GM20000 (cell line): ENCODE measurements at places on chromosomes 6 and 20.
A peak's percentile ranks its signal among the peaks of the same experiment; 100 is the strongest.

DNA sequence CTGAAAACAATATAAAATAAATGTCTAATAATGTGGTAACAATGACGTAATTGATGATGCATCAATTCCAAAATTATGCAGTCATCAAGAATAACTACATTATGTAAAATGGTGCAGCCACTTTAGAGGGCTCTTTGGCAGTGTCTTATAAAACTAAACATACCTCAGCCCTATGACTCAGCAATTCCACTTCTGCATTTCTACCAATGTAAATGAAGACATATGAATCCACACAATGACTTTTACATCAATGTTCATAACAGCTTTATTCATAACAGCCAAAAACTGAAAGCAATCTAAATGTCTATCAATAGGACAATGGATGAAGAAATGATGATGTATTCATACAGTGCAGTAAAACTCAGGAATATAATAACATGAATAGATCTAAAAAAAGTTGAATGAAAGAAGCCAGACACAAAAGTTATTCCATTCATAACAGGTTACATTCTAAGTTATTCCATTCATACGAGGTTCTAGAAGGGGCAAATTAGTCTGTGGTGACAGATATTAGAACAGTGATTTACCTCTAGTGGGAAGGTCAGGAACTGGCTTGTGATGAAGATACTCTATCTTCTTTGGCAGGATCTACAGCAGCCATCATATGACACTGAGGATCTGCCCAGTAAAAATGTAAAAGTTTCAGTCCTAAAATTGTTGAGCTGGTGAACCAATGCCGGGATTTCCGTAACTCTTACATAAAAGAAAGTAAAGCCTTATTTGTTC is 396.1 kb downstream of the PLCB1 start:
- DNase-seq: no peak

DNA sequence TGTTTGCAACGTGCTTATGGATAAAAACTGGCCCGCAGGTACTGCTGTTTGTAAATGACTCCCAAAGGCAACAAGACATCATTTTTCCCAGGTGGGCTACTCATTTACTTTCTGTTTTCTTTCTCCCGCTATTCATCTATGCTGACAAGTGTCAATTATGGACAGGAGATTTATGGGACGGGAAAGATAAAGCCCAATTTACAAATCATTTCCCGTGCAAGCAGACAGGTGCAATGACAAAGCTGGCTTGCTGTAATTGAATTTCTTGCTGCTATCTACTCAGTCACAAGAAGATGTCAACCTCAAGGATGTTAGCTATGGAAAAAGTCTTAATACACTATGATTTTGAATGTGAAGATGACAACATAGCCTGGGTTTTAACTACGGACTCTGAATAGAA is 125.5 kb downstream of the EPHA7 start:
- DNase-seq: no peak

DNA sequence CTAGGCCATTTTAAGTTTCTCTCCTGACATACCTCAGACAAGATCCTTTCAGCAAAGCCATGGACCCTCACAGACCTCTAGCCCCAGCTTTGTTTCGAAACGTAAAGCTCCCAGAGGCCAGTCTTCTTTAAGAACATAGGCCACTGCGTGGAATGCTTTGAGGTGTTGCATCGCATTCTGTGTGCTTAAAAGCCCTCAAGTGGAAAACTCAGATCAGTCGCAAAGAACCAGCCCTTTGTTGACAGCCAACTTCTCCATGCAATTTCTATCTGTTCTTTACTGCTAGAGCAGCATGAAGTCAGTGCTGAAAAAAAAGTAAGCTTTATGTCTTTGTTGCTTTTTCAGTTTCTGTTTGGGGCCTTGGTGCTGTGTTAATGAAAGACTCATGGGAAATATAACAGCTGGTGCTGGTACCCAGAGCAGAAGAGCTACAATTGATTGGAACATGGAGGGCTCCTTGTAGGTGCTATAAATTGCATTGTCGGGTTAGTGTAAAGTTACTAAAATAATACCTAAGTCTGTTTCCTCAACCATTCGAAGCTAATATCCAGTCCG is 142.6 kb downstream of the MAP3K7 start:
- no peak for DNase-seq

DNA sequence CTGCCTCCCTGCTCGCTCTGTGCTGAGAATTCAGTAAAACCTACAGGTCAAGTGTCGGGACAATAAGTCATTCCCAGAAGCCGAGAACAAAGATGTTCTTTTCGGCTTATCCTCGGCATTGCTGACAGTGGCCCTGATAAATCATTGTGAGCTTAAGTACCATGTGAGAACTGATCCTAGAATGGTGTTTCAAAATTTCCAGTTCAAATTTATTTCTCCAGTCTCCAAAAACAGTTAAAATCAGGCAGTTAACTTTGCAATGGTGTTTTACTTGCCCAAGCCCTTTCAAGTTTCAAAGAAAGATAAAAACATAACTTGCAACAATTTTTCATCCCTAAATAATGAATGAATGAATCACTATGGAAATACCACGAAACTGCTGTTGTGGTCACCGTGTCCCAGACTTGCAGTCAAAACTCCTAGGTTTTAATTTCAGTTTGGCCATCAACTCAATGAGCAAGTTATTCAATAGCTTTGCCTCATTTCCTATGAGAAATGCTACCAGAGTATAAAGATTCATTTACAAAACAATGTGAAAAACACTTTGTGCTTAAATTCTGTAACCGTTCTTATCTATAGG is 4.3 kb downstream of the ATP5F1E start:
- DNase-seq: no peak

- DNase-seq: no peak
Observed at GRCh38 chr6:56771189-56771588, 128.5 kb upstream of the DST start.

GRCh38 chr20:60008130-60008808 is 50.0 kb downstream of the CDH26 start:
- no peak for DNase-seq

DNA sequence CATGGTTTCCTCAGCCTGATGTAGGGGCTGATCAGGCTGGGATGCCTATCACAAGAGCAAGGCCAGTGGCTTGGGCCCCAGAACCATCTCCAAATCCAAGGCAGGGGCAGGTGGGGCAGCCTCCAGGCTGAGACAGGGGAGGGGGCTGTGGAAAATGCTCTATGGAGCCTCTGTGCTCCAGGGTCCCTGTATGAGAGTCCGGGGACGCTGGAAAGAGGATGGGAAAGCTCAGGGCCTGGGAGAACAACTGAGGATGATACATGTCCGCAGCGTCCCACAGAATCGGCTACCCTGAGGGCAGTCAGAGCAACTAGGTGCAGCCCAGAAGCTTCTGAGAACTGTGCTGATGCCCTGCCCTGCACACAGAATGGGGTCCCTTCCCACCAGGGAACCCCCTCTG is 43.4 kb downstream of the CPXM1 start:
- no peak for DNase-seq

GRCh38 chr6:63372951-63373533 is 53.3 kb upstream of the LGSN start:
- DNase-seq: no peak

GRCh38 chr6:35496841-35497570 is at the start of gene TEAD3:
TSS of gene TEAD3 (minus strand) at chr6:35497079.
- DNase-seq: peak; percentile 96

DNA sequence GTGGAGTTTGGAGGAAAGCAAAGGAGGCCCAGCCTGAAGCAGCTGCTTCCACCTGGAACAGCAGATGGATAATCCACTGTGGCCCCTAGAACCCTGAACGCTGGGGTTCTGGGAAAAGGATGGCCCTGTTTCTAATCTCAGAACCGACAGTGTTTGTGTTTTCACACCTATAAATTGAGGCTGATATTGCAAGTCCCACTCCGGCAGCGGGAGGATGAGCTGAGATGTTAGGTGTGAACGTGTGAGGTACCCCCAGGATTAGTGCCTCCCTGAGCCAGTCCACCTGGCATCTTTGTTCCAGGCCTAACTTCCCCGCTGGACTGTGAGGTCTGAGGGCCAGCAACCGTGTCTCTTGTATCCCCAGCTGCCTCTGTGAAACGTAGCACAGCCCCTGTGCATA is 7.8 kb upstream of the CDH4 start:
- no peak for DNase-seq

GRCh38 chr6:52010806-52011205 is 76.6 kb downstream of the PKHD1 start:
- no peak for DNase-seq

GRCh38 chr6:121944354-121944753 is 455.1 kb upstream of the HSF2 start:
- no peak for DNase-seq

- DNase-seq: no peak
Observed at GRCh38 chr6:79425589-79426311, 111.5 kb downstream of the LCA5 start.

- DNase-seq: no peak
Observed at GRCh38 chr6:131290955-131291354, 155.7 kb downstream of the AKAP7 start.

- DNase-seq: no peak
Observed at GRCh38 chr20:10924644-10925201, 250.9 kb upstream of the JAG1 start.

DNA sequence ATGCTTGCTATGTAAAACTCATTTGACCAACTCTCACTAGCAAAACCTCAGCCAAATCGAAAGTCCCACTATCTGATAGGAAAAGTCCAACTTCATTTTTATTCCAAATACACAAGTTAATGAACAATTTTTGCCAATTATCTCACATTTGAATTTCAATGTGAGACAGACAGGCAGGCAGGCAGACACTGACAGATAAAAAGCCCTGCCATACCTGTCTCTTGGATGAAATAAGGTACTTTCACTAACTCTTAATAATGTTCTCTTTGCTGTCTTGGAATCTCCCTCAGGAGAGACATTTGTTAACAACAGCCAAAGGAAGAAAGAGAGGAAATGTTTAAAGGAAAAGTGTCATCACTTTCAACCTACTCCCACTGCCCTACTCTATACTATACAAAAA is 82.0 kb downstream of the RNGTT start:
- DNase-seq: no peak

DNA sequence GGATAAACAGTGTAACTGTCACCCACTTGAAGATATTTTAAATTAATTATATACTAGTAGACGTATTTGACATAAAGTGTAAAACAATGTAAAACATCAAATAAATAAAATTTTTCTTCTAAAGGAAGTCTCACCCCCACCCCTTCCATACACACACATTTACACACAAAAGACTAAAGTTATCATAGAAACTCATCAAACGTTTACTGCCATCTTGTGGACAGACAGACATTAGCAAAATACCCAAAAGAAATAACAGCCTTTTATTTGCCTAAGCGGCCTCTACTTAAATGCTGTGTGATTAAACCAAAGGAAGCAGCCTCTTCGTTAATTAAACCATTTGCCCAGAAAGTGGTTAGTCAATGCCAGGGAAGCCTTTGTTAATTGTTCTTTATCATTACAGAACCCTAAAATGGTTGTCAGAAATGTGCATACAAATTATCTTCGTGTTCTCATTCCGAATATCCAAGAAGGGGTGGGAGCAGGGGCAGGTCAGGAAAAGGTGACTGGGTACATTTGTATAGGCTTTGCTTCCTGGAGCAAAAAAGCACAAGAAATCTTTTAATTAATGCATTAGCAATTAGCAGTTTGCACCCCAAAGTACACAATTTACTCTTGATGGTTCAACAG is 176.2 kb upstream of the SASH1 start:
- peak; percentile 27 for DNase-seq

DNA sequence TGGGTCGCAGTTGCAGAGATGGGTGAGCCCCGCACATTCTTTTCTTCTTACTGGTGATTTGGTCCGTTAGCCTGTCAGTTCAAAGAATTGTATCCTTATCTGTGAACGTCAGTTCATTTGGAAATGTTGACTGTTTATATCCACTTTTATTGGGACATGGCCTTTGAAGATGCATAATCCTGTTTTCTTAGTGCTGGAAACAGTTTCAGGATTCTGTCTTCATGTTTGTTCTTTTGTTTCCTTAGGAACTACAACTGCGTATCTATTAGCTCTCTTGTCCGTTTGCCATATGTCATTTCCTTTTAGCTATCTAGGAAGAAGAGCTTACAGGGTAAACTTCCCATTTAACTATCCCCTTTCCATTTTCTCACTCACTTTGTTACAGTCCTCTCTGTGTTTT is 35.0 kb upstream of the TULP1 start:
- no peak for DNase-seq

GRCh38 chr6:143619824-143620401 is 57.9 kb upstream of the PHACTR2 start:
- DNase-seq: no peak

- DNase-seq: no peak
Observed at GRCh38 chr6:42790549-42791181, 8.8 kb downstream of the BICRAL start.

DNA sequence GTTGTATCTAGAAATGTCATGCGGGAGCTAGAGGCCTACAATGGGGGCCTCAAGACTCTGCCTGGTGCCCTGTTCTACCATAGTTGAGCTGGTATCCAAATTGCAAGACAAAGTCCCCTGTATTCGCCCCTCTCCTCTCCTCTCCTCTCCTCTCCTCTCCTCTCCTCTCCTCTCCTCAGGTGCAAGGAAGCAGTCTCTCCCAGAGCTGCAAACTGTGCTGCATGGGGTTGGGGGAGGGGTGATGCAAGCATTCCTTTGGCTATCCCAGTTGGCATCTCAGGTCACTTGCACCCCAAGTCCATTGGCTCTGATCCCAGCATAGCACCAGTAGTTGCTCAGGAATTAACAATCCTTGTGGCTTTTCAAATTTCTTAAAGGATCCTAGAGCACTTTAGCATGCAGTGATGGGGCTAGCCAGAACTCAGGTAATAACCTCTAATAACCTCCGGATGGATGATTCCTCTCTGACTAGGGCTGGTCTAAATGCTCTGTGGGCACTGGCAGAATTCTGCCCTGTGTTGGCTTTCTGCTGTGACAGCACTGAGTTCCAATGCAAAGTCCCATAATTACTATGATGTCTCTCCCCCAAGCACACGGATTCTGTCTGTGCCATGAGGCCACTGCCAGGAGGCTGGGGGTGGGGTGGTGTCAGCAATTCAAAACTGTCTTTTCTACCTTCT is 35.3 kb downstream of the TAF11 start:
- DNase-seq: no peak

- no peak for DNase-seq
Observed at GRCh38 chr6:146999766-147000165, 204.5 kb upstream of the STXBP5 start.

DNA sequence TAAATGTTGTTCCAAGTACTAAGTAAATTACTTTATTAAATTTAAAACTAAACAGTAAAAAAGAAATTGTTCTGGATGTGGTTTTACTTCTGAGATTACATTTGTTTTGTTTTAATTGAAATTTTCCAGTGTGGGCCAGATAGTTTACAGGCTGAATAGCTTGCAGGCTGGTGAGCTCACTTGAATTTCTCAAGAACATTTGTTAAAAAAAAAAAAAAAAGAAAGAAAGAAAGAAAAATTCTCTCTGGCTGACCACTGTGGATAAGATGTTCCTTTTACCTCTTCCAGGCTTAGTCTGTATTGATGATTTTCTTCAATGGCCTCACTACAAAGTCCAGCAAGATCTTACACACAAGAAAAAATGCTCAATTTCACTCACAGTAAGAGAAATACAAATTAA is 85.4 kb downstream of the PLCG1 start:
- DNase-seq: no peak

- DNase-seq: no peak
Observed at GRCh38 chr6:8182902-8183665, 80.7 kb upstream of the EEF1E1 start.
